Iris pigment epithelial cell (primary cell): ENCODE measurements at places on chromosomes 7 and 10.

GRCh38 chr10:60423920-60424319 lies 34.2 kb upstream of the ANK3 start:
- no peak for DNase-seq

GRCh38 chr7:32206987-32207386 lies 136.8 kb upstream of the PDE1C start:
- peak; percentile 2 for DNase-seq

DNA sequence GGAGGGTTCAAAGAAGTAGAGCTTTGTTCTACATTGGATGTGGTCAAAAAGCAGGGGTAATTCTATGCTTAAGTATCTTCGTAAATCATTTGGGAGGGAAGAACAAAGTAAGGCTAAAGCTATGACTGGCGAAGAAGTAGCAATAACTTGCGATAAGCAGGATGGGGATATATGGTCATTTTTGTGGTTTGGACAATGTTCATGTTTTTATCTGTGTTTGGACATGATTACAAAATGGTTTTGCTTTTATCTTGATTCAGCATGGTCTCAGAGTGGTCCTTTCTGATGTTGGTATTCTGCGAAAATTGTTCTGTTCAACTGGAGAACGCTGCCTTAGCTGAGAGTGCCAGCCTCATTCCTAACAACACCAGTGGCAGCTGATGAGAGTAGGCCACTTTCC lies 208.8 kb downstream of the SEMA3A start:
- DNase-seq: peak; percentile 39

- no peak for DNase-seq
Measured at GRCh38 chr7:101094376-101094775, 9.1 kb downstream of the TRIM56 start.

DNA sequence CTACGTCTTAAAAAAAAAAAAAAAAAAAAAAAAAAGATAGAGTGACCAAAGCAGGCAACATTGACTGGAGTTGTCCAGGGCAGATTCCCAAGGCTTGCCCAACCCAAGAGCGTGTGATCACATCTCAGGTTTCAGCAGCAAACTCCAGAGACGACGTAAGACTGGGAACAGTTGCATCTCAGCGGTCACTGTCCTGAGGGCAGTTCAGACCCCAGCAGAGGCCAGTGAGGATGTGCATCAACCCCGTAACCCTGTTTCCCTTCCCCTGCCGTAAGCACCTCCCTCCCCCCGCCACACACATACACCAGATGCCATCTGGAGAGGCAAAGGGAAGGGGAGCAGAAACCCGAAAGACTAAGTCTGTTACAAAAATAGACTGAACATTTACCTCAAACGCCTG lies 19.3 kb upstream of the TOMM7 start:
- DNase-seq: peak; percentile 72

DNA sequence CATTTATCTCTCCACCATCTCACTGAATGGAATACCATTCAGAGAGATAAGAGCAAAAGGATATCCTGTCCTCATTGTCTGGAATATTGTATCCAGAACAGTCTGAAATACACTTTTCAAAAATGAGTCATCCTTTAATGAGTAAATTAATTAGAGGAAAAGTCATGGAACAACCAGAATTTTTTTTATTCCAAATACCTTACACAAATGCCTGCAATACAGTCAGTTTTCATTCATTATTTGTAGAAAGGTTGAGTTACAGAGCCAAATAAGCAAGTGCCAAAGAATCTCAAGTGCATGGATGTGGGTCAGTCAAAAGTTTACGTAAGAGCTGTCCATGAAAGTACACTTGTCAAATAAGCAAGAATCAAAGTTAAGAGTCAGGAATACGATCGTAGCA lies 482.6 kb downstream of the IPMK start:
- DNase-seq: no peak

DNA sequence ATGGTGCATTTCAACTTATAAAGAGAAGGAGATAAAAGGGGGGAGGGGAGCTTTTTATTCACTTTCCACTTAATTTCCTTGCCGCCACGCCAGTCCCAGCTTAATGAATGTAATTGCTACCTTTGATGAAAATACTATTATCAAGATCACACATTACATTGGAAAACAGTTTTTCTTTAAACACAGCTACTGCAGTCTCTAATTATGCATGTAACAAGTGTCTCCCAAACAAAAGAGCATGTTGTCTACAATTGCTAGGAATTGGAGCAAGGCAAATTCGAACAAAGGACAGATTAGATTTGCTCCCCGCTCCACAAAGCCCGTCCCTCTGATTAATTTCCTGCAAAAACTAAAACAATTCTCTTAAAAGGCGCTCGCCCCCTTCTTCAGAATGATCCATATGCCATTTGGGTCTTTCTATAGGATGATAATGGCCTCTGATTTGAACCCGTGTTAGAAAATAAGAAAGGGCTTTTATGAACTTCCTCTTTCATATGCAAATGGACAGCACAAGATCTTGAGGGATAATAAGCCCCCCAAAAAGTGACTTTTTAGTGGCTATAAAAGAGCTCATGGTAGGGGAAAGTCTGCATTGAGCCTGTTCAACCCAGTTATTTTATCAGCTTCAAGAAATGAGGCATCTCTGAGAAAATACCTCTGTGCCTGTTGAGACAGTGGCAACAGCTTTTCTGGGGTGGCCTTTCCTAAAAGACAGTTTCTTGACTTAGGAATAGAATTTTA lies 60.6 kb downstream of the ACADSB start:
- DNase-seq: no peak

DNA sequence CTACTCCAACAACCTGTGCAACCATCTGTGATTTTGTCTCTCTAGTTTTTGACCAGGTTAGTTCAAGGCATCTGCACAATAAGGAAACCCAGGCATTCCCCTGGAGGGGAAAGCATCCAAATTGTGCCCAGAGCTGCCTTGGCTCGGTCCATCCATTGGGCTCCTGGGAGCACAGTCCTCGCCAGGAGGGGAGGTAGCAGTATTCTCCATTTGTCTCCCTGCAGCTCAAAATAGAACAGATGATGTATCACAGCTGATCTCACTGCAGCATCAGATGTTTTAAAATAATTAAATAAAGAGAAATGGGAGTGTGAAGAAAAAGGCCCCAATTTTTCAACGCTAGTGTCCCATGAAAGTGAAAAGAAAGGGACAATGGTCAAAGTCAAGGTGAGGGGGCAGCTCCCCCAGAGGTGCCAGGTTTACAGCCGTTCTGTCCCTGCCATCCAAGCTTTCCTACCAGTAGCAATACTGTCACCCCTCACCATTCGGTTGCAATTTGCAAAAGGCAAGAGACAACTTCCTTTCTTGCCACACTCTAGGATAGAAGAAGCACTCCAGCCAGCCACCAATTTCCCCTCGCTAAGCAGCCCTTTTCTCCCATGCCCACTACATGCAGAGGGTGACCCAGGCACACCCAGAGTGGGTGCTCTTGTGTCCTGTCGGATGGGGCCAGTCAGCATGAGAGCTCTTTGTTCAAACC lies 43.7 kb downstream of the KCNMA1 start:
- no peak for DNase-seq

DNA sequence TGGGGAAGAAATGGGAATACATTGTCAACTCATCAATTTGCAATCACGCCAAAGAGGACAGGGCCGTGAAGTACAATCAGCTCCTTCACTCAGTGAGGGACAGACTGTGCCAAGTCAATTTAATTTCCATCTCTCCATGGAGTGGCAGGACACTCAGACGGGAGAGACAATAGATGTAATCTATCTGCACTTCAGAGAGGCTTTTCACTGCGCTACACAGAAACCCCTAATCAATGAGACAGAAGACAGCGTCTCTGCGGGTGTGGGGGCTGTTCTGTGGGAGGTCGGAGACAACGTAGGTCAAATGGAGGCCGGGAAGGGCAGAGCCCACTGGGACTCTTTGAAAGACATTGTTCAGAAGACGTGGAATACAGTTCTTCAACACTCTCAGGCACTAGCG lies 541.0 kb upstream of the ADARB2 start:
- no peak for DNase-seq

GRCh38 chr7:86939197-86939814 lies 120.1 kb downstream of the ELAPOR2 start:
- DNase-seq: peak; percentile 68

DNA sequence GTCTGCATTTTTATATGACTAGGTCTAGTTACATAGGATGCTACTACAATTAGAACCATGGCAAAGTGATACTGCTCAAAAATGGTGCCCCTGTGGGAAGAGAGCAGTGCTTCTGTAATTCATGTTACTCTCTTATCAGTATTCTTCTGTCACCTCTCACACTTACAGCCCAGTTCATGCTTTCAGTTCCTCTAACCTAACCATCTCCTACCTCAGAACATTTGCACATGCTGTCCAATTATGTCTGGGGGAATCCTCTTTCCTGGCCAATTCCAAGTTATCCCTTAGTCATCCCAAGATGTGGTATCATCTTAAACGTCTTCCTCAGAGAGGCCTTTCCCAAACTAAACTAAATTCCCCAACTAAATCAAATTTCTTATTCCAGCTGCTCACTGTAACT lies 190.2 kb downstream of the RELN start:
- no peak for DNase-seq

DNA sequence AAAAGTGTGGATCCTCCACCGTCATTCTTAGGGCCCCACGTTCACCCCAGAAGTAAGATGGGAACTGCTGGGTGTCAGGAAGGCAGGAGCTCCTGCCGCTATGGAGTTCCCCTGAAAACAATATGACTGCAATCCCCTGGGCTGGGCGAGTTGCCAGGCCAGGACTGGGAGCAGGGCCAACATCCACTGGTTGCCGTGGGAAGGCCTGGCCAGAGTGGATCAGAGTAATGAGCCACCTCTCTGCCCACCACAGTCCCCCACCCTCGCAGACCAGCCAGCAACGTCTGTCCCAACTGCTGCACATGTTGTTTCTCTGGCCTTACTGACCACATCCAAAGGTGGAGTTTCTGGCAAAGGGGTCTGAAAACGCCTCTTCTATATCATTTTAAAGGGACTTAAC lies 86.6 kb downstream of the STRA8 start:
- peak; percentile 89 for DNase-seq

DNA sequence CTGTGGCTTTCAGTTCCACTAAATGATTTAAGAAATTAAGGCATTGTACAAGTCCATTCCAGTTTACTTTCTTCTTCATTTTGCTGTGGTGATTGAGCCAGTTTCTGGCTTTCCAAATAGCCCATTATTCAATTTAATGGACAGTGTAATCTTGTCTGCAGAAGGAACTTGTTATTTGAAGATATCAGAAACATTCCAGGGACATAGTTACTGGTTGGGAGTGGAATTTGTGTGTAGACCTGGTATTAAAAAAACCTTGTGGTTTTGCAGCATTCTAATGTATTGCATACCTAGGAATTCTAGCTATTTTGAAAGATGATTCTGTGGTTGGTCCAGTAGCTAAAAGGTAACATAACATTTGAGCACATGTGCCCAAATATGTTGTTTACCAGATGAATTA lies 72.2 kb downstream of the MCU start:
- peak; percentile 92 for DNase-seq

GRCh38 chr10:24153031-24153430 lies 55.9 kb upstream of the KIAA1217 start:
- DNase-seq: peak; percentile 1

- DNase-seq: no peak
Measured at GRCh38 chr7:417625-417889, 102.1 kb downstream of the PDGFA start.

- no peak for DNase-seq
Measured at GRCh38 chr7:45702751-45703150, 128.6 kb downstream of the ADCY1 start.

DNA sequence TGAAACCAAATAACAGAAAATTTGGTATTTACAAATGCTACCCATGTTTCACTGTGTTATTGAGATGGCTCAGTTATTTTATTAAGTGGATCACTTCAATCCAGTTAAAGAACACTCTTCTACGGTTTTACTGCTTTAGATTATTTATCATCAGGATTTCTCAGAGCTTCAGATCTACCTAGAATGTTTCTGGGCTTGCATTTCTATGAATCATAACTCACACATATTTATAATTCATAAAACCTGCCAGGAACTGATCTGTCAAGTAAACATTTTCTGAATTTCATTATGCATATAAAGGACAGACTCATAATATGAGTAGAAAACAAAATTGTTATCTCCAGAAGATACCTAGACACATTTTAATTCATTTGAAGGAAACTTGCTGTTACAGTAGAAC lies 1172.3 kb upstream of the LRRTM3 start:
- no peak for DNase-seq

GRCh38 chr10:43700306-43700705 lies 51.6 kb upstream of the ZNF32 start:
- no peak for DNase-seq

DNA sequence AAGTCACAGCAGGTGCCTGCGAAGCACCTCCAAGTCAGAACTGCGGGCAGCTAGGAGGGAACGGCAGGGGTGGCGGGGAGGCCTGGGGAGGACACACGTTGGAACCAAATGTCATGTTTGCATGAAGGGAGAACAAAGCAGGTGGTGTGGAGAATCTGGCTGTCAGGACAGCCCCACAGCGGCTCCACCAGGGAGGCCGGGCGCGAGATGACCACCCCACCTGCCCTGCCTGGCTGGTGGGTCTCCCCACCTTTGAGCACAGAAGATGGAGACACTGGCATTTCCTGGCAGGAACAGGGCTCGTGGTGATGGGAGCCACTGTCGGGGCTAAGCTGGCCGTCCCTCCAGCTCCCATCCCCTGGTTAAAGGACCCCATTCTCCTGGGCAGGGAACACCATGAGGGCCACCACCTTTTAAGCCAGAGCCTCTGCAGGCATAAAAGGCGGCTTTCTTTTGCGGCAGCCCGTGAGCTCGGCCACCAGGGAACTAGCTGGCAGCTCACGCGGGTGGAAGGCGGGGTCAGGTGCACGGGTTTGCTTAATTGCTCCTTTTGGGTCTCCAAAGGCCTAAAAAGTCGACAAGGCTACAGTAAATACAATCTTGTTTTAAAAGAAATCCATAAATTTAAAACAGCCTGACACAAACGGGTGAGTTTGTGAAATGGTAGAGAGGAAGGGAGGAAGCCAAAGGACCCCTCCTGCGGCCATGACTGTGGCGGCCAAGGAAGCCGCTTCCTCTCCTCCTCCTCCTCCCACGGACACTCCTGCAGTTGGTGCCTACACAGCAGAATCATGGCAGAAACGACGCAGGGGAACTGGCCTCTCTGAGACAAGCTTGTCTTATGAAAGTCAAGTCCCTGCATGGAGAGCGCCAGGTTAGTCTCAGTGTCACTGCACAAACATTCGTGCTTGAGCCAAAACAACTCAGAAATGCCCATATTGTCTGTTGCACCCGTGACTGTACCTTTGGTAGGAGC lies 213.8 kb downstream of the DNAJB6 start:
- no peak for DNase-seq

DNA sequence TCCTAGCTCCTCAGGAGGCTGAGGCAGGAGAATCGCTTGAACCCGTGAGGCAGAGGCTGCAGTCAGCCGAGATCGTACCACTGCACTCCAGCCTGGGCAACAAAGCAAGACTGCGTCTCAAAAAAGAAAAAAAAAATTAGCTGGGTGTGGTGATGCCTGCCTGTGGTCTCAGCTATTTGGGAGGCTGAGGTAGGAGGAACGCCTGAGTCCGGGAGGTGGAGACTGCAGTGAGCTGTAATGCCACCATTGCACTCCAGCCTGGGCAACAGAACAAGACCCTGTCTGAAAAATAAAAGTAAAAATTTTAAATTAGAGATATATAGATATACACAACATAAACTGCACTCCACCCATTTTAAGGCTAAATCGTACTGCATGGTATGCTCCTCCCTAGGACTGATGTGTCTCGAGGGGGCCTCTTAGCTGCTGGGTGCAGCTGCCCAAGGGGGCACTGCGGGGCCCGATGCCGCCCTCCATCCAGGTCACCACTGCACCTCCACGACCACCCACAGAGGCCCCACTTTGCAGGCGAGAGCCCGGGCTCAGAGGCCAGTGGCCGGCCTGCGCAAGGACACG lies 40.9 kb upstream of the FOXK1 start:
- no peak for DNase-seq

GRCh38 chr10:7606951-7607404 lies 59.8 kb downstream of the ITIH5 start:
- DNase-seq: peak; percentile 9

GRCh38 chr10:33067481-33067880 lies 109.5 kb upstream of the ITGB1 start:
- DNase-seq: peak; percentile 11
